Frontal cortex (tissue), 4 donors: ENCODE measurements at places on chromosomes 5 and 9. TPM values are rescaled to one million over a fixed set of nuclear protein-coding genes. Genes with fewer than 3 reads are reported as not detected.

PCDHB14 gene
- total RNA-seq, result 12.6 TPM

DNA sequence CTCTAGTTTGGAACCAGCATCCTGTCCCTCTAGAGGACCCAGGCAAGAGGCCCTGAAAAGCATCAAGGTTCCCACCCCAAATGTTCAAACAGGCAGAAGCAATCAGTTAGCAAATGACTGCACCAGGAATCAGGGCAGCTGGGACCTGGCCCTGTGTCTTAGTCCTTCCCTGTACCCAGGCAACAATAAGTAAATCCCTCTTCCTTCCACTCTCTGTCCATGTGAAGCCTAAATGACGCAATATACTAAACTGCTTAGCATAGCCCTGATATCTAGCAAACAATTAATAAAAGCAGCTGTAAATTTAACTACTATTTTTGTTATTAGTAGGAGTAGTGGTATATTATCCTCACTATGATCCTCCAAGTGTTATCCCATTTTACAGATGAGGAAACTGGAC lies 13.2 kb upstream of the ADRA1B start:
- DNase-seq, result no peak

DNA sequence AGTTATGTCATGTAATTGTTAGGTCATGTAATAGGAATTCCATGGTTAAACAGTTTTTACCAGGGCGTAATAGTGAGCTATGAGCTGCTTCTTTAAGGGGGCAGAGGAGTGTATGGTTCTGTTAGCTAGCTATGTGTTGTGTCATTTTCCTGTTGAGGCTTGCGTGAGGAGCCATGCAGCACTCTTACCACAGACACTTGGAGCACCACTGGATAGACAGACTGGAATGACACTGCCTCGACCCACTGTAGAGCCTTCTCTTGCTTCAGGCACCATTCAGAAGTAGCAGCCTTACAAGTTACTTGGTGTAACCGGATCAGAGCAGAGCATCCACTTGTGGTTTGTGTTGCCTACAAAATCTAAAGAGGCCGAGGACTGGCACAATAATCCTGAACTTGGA lies 28.3 kb upstream of the STOM start:
- DNase-seq, result no peak

DNA sequence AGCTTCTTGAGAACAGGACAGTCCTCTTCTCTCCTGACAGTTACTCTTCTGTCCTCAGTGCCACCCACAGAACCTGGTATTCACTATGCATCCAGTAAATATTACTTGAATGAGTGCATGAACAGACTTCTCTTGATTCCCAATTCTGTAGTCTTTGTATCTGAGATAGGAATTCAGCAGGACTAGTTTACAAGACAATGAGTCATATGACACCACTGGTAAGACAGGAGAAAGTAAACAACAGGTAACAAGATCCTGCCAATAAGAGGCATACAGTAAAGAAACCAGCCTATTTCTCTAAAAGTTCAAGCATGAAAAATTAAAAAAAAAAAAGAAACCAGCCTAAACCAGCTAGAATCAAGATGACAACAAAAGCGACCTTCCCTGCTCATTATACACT lies 6.2 kb downstream of the ZNF883 start:
- DNase-seq, result no peak

DNA sequence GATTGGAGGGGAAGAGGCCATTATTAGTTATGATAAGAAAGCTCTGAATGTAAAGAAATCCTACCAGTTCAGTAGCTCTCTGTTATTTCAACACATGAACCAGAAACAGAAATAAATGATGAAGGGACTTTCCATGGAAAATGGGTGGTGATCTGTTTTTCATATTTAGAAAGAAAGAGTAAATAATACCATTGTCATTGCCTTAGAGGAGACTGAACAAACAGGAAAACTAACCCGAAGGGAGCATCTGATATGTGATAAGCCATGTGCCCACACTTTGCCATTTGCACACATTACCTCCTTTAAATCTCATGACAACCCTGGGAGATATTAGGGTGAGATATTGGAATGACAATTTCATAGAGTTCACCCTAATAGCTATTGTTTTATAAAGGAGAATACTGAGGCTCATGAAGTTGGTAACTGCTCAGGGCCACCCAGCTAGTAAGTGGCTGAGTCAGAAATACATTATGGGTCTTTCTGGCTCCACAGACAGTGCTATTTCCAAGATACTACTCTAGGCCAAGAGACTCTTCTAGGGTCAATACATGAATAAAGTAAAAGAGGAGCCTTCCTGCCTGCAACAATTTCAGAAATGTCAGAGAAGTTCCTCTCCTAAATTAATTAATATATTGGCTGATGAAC lies 111.0 kb upstream of the SLIT3 start:
- no peak for DNase-seq

GRCh38 chr5:84535281-84535680 lies 150.6 kb upstream of the EDIL3 start:
- no peak for DNase-seq
